ENCODE measurements at places on chromosomes 1 and 21.

GRCh38 chr1:155049651-155050559 is 1.2 kb upstream of the ADAM15 start:
- no peak for DNase-seq

- DNase-seq = no peak
These were observed 13.7 kb downstream of the PI4KB start for GRCh38 chr1:151313501-151313900.

- DNase-seq = no peak
These were observed 528.1 kb downstream of the KIF26B start for GRCh38 chr1:245682638-245683628.

GRCh38 chr1:17227358-17227915 is 21.5 kb upstream of the PADI3 start:
- no peak for DNase-seq

GRCh38 chr1:178694923-178695525 is 30.0 kb upstream of the RALGPS2 start:
- DNase-seq = peak; percentile 21

DNA sequence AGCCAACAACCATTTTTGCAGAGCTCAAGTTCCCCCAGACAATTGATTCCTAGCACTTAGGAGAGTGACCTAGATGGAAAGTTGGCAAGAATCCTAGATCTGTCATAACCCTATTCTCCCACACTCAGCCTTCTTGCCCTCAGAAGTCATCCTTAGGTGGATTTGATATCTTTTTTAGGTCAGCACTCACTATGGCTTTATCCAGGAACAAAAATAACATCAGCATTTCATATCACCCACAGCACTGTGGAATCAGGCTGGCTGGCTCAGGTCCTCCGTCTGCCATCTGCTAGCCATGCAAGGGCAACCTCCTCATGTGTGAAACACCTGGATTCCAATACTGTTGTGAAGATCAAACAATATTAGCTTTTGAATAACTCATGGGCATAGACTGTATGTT is 6.0 kb downstream of the DPT start:
- no peak for DNase-seq

Data from hematopoietic multipotent progenitor cell treated with erythropoietin and hydrocortisone succinate and interleukin-3 and kit ligand, for 8 days (in vitro differentiated cells).